Jurkat, Clone E6-1 (cell line): ENCODE measurements at places on chromosomes 5 and 9.

DNA sequence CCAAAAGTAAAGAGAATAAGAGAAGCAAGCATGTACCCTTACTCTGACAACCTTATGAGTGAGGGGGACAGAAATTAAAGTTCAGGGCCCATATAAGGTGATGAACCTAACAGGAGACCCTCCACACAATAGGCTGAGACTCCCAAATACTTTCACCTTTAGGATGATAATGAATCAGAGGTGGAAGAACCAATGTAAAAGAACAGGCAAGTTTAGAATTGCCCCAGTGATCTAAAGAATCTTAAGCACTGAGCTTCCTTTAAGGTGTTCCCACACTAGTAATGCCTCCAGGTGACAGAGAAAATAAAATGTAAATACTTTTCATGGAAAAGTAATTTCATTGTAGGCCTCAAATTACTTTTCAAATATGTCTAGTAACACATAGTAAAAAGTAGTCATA lies 8.2 kb upstream of the FAM151B start:
- DNase-seq: no peak

DNA sequence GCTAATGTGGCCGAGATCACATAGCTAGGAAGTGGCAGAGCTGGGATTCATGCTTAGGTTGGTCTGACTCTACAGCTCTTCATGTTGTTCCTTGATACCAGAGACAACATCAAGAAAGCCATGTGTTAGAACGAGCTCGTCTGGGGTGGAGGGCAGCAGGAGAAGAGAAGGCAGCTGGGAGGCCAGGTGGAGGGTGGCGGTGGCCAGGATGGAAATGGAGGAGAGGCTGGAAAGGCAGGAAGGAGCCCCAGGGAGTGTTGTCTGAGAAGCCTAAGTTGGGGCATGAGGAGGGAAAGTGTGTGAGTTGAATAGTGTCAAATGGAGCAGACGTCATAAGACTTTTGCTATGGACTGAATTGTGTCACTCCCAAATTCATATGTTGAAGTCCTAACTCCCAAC lies 315.3 kb downstream of the GADD45G start:
- no peak for DNase-seq

GRCh38 chr5:39024884-39025283 lies 49.3 kb downstream of the RICTOR start:
- DNase-seq: no peak

DNA sequence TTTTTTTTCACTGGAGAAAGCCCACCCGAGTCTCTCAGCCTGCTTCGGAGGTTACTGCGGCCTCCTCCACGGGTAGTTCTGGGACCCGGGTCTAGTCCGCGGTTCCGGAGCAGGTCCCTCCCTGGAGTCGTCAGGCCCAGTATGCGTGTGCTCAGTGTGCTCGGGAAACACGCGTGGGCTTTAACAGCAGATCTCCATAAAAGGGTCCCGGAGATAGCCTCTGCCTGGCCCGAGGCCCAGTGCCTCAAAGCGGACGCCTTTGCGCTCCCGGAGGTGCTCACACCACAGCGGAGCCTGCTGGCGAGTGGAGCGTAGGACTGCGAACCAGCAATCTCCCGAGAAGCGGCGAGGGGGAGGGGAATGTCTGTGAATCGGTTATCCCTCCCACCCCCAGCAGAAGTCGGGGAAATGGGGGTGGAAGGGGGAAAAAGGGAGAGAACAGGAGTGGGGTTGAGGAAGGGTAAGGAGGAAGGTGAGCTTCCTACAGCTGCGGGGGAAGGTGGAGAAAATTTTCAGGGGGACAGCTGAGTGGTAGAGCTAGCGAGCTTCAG lies 28.7 kb downstream of the CDKN2A start:
- no peak for DNase-seq

DNA sequence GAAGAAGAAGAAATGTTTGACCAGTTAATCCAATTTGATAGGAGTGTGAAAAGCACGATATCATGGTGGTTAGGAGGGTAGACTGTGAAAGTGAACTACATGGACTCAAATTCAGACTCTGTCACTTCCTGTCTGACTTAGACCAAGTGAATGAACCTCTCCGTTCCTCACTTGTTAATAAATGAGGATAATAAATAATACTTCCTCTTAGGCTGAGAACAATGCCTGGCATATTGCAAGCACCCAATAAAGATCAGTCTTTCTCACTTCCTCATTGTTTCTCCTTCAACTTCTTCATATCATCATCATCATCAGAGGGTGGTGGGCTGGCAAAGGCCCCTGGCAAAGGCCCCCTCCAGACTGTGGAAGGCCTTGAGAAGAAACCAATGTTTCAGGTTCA lies 148.7 kb downstream of the CDK5RAP2 start:
- DNase-seq: no peak

DNA sequence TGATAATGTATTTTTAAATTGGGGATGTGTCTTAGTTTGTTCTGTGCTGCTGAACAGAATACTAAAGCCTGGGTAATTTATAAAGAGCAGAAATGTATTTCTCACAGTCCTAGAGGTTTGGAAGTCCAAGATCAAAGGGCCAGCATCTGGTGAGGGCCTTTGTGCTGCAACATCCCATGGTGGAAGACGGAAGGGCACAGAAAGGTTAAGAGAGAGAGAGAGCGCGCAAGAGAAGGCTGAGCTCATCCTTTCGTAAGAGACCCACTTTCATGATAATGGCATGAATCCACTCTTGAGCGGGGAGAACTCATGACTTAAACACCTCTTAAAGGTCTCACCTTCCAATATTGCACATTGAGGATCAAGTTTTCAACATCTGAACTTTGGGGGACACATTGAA lies 79.1 kb upstream of the GOLM1 start:
- DNase-seq: no peak

DNA sequence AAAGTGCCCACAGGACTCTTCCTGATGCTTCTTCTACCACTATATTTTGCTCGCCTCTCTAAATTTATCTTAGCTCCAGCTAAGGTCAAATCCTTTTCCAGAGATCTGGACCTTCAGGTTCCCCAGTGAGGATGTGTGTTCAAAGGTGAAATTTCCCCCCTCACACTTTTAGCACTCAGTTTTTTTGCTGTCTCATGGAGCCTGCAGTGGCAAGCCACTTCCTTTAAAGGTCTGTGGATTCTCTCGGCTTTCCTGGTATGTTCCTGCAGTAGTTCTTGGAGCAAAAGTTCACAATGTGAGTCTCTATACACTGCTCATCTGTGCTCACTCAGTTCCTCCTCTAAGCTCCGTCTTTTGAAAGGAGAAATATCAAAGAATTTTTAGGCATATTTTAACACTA lies 181.4 kb downstream of the LURAP1L start:
- DNase-seq: no peak

- no peak for DNase-seq
Measured at GRCh38 chr5:149063017-149063687, at the start of gene SH3TC2. Gene SH3TC2 (minus strand): TSS chr5:149063062. CDS start chr5:149063022, 40 bp downstream.

- no peak for DNase-seq
Measured at GRCh38 chr5:53819482-53819881, 259.0 kb downstream of the NDUFS4 start.

DNA sequence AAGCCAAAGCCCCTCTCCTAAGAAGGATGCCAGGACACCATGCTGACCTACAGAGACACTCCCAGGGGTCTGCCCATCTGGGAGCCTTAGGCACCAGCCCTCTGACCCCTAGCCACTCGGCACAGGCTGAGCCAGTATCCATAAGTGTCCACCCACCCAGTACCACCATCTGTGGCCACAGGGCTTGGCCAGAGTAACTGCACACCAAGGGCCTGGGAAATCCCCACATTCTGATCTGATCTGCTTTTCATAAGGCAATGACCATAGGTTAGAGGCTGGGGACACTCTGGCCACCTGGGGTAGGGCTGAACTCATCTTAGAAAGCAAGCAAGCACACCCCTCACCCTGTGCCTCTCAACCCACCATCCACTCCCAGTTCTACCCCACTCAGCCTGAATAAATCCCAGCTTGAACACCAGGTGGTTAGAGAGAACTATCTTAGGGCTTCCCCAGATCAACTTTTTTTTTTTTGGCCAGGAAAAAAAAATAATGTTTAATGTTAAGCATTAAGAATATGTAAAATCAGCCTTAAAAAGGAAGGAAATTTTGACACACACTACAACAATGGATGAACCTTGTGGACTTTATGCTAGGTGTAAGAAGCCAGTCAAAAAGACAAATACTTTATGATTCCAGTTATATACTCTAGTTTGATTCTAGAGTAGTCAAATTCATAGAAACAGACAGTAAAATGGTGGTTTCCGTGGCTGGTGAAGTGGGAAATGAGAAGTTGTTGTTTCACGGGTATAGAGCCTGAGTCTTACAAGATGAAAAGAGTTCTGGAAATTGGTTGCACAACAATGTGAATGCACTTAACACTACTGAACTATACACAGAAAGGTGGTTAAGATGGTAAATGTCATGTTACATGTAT lies 6.2 kb downstream of the GNPDA1 start:
- DNase-seq: peak; percentile 80

DNA sequence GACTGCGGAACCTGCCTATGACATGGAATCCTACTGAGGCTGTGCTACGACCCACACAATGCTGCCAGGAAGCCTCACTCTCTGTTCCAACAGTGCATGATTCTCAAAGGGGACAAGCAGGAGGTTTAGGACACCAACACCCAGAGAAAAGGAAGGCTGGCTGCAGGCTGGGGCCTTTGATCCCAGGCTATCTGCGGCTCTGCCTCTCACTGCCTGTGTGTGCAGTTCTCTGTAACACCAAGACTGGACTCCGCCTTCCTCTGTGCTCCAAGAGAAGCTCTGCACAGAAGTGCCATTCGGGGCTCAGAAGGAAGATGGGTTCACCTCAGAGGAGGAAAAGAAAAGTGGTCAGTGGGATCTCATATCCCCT lies 20.5 kb downstream of the ANKH start:
- no peak for DNase-seq

- no peak for DNase-seq
Measured at GRCh38 chr9:14989811-14990210, 79.6 kb upstream of the FREM1 start.

DNA sequence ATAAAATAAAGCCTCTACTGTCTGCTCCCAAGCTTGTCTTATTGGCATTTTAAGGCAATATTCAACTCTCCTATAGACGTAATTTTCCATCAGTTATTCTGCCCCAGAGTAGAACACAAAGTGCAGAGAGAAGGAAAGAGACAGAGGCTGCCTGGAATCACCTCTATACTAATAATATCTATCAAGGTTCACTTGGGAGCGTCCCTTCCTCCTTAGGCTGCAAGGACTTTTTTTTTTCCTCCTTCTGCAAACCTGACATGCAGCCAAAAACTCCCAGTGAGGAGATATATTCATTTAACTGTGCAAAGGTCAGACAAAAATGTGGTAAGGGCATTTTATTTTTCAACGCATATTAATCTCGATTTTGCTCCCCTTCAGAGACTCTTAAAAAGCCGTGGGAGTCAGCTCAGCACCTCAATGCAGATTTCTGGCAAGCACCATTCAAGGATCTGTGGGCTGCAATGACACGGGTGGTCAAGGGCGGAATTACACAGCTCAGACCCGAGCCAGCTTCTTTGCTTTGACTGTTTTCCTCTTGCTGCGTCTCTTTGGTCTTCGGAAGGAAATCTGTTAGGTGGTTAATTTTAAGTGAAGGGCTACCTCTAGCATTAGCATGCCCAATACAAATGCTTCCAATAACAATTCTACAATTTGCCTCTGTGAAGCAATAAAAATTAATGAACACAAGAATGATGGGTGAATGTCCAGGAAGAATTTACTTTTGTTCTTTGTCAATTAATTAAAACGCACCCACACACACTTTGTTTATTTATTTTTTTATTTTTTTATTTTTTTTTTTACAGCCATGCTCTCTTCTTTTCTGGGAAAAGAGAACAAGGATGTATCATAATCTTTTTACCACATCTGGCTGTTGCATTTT lies 587.7 kb upstream of the GRAMD2B start:
- DNase-seq: peak; percentile 4

DNA sequence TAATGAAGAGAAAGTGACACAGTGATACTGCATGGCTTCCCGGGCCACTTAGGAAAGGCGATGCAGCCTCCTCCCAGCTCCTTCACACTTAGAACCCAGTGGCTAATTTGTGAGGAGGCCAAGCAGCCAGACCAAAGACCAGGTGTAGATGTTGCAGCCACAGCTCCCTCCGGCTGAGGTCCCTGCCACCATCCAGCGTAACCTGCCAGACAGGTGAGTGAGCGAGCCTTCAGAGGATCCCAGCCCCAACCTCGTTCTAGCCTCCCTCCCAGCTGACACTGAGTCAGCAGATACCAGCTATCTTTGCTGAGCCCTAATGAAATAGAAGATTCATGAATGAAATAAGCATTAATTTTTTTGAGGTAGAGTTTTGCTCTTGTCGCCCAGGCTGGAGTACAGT lies 59.7 kb downstream of the COL23A1 start:
- DNase-seq: no peak

DNA sequence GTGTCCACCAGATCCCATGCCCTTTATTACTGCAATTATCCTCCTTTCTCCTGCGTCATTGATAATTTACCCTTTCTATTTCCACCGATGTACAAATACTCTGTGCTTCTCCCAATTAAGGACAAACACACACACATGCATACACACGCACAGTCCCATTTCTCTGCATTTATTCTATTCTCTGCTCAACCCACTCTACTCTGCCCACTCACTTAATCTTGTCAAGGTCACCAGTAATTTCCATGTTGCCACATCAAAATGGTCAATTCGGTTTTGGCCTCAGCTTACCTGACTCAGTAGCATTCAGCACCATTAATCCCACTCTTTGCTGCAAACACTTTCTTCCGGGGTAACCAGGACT lies 14.6 kb upstream of the STRBP start:
- DNase-seq: no peak

DNA sequence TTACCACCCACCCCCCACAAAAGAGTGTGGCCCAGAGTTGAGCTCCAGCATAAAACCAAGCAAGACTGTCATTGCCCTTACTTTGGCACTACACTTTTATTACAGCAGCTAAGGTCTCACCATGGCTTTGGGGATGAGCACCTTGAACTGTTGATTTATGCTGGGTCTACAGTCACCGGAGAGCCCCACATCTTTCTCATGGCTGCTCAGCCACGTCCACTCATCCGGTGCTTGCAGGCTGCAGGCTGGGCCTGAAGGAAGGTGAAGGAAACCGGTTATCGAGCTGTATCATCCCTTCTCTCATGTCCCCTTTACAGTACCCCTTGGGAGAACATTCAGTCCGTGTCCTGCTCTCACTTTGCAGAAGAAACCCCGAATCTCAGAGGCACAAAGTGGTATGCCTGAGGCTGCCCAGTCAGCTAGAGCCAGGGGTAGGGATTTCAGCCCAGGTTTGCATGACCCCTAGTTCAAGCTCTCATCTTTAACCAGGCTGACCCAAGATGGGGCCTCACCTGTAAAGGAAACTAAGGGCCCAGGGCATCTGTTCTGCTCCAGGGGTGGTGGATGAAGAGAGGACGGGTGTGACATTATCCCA lies 11.6 kb downstream of the TMOD1 start:
- DNase-seq: no peak

GRCh38 chr9:98584059-98584458 lies 124.7 kb downstream of the GABBR2 start:
- no peak for DNase-seq

GRCh38 chr9:84667571-84668195 lies 1.8 kb upstream of the NTRK2 start:
- peak; percentile 0 for DNase-seq
